ENCODE measurements at places on chromosomes 5 and 9.

DNA sequence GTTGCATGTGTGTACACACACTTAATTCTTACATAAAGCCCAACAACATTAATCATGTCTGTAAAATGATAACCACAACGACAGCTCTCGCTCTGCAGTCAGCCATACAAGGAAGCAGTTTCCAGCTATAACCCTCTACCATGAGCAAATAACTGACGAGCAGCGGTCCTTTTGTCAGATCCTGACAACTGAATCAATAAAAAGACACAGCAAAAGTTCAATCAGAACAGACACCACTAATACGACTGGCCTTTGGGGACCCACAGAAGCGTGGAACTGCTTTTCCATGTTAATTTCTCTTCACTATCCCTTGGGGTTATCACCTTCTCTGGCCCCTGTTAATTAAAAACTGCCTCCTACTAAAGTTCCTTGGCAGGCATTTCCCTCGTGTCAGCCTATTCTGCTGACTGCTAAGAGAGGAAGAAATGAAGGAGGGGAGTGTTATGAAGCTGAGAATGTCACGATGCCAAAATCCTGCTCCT, 722.8 kb upstream of the GRAMD2B start:
- DNase-seq, result no peak

DNA sequence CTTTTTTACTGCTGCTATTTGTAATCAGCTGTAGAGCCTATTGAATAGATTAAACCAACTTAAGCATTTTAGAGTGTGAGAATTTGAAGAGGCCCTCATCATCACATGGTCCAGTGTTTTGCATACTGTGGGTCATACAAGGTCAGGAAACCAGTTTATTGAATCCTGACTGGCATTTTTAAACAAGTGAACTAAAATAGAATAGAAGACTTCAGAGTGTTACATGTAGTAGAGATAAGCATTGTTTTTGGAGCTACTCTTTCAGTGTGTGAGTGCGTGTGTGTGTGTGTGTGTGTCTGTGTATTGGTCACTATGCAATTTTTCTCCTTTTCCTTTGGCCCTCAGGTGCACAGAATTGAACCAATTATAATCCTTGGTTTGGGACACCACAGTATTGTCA, 114.4 kb downstream of the SLC28A3 start:
- no peak for DNase-seq

GRCh38 chr5:132725745-132726144, 11.6 kb downstream of the KIF3A start:
- DNase-seq, result no peak

- no peak for DNase-seq
Measured at GRCh38 chr5:50547303-50547702, 106.2 kb upstream of the EMB start.

DNA sequence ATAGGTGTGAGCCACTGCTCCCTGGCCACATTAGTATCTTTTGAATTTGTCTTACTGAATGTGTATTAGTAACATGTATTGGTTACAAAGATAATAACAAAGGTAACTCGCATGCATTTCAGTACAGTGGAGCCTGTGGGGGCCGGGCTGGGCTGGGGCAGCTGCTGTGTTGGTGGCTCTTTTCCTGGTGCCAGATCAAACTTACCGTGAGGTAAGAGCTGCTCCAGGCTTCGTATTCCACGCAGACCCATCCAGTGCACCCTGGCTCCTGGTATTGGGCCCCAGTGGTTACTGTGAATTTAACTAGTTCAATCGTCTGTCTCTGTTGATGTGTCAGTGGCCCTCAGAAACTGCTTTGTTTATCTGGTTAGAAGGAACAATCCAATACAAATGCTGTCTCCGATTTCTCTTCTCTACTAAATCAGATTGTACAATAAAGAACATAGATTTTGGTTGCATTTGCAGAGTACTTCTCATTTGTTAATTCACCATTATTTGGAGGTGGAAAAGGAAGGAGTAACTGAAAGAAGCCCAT, 15.6 kb downstream of the PRRC2B start:
- DNase-seq, result no peak

GRCh38 chr5:115458416-115458815, 86.2 kb downstream of the FEM1C start:
- DNase-seq, result no peak
